WTC11 (cell line): ENCODE measurements at places on chromosomes 5 and 9.

DNA sequence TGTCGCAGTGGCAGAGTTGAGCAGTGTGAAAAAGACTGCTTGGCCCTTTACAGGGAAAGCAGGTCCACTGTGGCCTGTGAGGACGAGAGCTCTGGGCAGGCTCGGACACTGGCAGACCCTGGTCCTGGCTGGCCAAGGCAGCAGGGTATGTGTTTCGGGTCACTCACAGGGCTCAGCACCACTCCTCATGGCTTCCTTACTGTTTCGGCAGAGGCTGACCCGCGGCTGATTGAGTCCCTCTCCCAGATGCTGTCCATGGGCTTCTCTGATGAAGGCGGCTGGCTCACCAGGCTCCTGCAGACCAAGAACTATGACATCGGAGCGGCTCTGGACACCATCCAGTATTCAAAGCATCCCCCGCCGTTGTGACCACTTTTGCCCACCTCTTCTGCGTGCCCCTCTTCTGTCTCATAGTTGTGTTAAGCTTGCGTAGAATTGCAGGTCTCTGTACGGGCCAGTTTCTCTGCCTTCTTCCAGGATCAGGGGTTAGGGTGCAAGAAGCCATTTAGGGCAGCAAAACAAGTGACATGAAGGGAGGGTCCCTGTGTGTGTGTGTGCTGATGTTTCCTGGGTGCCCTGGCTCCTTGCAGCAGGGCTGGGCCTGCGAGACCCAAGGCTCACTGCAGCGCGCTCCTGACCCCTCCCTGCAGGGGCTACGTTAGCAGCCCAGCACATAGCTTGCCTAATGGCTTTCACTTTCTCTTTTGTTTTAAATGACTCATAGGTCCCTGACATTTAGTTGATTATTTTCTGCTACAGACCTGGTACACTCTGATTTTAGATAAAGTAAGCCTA lies 15.7 kb downstream of the SQSTM1 start:
- DNase-seq: no peak

- DNase-seq: no peak
Observed at GRCh38 chr5:134268019-134268601, 42.2 kb upstream of the PPP2CA start.

- no peak for DNase-seq
Observed at GRCh38 chr5:160488394-160489325, 67.0 kb downstream of the PTTG1 start.

DNA sequence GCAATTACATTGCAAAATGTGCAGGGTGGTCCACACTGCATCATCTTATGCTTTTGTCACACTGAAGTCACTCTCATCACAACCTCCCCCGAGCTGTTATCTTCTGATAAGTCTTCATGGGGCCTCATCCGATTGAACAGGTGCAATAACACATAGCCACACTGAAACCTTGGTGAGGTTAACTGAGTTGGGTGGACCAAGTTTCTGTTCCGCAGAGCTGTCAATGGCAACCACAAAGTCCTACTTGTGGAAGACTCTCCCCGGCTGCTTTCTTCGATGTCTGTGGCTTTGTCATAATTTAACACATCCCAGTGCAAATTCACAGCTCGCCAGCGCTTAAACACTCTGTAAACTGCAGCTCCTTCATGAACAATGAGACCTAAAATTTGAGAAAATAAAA lies 112.2 kb downstream of the MARCHF11 start:
- no peak for DNase-seq

DNA sequence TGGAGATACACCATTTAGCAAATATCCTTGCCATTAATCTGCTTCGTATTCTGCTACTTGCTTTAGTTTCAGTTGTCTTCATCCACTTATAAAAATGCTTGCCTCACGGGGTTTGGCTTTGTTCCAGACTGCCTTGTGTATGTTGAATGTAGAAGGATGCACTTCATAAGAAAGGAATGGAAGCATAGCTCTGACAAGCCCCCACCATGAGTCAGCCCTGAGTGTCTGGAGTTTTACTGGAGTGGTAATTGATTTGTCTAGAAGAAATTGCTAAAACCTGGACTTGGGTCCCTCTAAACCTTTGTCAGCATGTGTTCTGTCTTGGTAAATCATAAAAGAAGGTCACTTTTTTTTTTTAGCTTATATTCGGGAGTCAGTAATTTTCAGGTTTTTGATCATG lies 4.6 kb downstream of the TEX48 start:
- DNase-seq: no peak

DNA sequence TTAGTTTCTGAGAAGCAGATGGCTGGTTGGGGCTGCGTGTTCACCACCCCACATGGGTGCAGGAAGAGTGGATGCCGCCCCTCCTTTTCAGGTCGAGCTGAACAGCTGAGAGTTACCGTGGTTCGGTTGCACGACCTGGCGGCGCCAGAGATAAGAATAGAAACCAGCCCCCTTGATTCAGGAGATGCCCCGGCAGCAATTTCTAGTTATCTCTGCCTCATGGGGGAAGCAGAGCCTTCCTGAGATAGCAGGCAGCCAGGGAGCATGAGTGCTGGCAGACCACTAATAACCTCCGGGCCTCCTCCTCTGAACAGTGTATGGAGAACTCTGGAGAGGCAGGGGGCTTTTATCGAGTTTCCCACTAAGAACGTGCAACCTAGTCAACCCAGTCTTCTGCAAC lies 177.8 kb downstream of the NSG2 start:
- DNase-seq: no peak

DNA sequence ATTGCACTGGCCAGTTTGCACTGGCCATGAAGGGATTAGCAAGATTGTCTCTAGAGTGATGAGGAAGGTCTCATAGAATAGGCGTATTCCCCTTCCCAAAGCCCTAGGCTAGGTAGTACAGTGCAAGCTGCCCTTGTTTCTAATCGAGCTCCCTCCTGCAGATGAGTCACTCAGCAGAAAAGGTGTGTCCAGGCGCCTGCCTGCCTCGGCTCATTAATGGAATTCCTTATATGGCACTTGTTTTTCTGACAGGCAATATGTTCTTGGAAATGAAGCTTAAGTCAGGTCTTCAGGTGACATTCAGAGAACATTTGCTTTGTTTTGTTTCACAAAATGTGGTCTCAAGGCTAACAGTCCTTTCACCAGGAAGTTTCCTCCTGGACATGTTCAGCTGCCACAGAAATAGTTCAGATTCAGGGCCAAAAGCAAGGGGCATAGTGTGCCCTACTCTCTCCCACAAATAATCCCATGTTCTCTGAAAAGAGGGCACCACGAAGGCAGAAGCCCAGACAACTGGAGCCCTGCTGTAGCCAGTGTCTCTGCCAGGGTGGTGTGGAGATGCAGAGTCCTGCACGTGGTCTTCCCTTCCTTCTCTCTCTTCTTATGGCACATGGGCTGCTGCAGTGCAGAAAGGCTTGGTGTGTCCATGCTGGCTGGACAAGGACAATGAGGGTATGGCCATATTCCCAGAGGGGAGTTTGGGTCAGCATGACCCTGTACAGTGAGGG lies 281.1 kb upstream of the MAP3K1 start:
- DNase-seq: no peak

DNA sequence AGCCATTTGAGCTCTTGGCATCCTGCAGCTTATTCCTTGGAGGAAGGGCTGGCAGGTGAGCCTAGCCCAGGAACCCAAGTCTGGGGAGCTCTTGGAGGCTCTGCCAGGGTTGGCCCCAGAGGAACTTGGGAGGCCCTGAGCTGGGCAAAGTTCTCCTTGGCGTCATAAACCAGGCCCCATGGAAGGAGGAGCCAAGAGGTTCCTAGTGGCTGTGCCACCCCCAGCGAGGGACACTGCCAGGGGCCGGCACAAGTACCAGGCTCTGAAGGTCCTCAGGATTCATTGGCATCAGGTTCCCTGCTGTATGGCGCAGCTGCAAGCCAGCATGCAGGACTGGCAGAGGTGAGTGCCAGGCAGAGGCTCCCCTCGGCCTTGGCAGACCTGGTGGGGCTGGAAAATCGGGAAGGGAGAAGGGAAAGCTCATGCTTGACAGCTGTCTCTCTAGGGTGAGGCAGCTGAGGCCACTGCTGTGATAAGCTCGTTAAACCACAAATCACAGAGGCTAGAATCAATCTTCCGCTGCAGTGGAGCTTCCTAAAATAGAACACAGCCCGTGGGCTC lies 54.6 kb upstream of the SYNPO start:
- DNase-seq: no peak

DNA sequence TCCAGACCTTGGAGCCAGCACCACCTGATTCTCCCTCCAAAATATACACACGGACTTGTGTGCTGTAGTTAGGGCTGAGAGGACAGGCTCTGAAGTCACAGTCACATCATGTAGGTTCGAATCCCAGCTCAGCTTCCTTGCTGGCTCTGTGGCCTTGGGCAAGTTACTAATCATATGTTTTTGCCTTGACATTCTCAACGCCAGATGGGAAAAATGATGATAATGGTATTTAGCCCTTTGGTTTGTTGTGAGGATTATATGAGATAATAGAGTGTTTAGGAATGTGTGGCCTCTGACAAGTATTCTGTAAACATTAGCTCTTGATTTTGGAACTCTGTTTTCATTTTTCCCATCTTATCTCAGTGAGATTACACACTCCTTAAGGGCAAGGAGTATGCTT lies 72.5 kb downstream of the PLAC8L1 start:
- no peak for DNase-seq

GRCh38 chr9:129143031-129143927 lies 32.1 kb downstream of the PTPA start:
- DNase-seq: peak; percentile 90

DNA sequence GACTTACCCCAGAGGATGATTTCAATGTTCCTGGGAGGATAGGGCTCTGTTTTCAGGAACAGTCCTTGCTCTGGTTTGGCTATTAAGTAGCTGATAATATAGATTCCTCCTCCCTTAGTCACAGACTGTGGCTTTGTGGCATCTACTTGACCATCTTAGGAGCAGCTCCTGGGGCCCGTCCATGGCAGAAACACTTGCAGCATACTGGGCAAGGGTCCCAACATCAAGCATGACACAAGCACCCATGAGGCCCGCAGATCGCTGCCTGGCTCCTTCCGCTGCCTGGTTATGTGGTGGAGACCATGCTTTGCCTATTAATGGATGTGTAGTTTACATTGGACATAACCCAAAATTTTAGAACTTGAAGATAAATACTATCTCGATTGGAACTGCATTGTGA lies 170.1 kb downstream of the ICE1 start:
- DNase-seq: no peak

- DNase-seq: no peak
Observed at GRCh38 chr9:107685376-107685775, 195.8 kb upstream of the KLF4 start.

GRCh38 chr5:620152-620551 lies 8.0 kb downstream of the CEP72 start:
- DNase-seq: no peak

GRCh38 chr9:33452828-33453271 lies 5.5 kb upstream of the AQP3 start:
- DNase-seq: peak; percentile 88

DNA sequence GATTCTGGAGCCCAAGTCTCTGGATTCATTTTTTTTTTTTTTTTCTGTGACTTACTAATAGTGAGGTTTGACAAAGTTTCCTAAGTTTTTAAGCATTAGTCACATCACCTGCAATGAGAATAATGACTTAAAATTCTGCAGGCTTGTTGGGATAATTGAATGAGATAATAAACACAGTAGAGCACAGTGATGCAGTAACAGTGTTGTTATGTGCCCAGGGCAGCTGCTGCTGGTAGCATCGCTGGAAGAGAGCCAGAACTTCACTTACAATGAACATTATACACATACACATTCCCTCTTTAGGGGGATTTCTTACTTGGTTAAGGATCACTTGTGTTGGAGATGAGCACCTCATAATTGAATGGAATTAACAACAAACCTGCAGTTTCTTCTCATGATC lies 78.9 kb downstream of the ALDH7A1 start:
- DNase-seq: no peak

GRCh38 chr5:110377361-110377760 lies 349.1 kb downstream of the TMEM232 start:
- DNase-seq: no peak

GRCh38 chr5:145999208-145999607 lies 62.8 kb downstream of the SH3RF2 start:
- DNase-seq: no peak

GRCh38 chr5:149932445-149933350 lies 11.9 kb downstream of the PDE6A start:
- peak; percentile 49 for DNase-seq

GRCh38 chr9:72633966-72634365 lies 112.6 kb downstream of the TMC1 start:
- no peak for DNase-seq

DNA sequence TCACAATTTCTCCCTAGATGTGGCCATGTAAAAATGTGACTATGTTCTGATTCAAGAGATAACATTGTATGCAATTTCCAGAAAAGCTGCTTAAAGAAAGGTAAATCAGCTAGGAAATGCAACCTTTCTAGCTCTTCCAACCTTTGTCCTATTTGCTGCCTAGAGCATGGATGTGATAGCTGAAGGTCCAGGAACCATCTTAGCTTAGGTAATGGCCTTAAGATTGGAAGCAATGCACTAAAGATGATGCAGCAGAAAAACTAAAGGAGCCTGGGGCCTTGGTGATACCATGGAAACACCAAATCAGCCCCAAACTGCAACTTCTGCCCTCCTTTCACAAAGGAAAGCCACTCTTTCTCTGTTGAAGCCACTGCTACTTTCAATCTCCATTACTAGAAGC lies 27.0 kb downstream of the CPLANE1 start:
- DNase-seq: no peak

GRCh38 chr5:154601014-154601413 lies 123.0 kb upstream of the HAND1 start:
- DNase-seq: no peak

GRCh38 chr5:125486634-125487033 lies 740.2 kb upstream of the ZNF608 start:
- no peak for DNase-seq

- DNase-seq: no peak
Observed at GRCh38 chr9:137589441-137590122, 730 bp downstream of the ZMYND19 start.

DNA sequence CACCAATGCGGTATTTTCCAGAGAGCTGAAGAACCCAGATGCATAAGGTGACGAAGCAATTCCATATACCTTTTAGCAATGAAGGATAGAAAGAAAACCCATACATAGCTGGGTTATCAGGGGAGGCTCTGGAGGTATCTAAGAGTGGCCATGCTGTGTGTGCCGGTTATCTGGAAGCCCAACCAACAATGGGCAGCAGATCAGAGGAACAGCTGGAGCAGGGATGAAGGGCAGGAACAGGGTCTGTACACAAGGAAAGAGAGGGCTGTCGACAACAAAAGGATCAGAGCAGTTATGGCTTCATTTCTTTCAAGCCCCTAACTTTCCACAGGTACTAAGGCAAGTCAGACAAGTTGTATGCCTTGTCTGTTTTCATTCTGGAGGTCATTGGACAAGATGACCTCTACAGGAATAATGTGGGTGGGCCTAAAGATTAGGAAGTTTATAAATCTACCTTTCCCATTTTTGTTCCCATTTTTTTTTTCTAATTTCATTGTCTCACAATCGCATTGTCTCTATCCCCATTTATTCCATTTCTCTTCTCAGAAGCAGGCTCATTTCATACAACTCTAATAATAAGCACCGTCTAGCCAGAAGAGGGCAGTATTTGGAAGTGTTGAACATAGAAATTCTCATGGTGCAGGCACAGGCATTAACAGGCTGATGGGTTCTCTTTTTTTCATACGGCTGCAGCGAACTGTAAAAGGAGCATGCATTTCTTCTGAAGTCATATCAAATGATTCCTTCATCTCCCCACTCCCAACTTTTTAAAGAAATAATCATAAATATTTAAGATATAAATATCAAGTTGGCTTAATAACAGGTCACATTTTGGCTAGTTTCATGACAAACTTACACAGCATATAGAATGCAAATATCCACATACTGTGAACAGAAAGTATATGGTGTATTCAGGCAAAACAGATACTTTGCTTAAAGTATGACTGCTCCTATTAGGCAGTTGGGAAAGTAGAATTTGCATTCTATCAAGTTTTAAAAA lies 63.5 kb downstream of the ZNF474 start:
- DNase-seq: no peak

- no peak for DNase-seq
Observed at GRCh38 chr5:117380316-117380715, 805.7 kb upstream of the SEMA6A start.
